ENCODE measurements at places on chromosomes 2 and 18.

DNA sequence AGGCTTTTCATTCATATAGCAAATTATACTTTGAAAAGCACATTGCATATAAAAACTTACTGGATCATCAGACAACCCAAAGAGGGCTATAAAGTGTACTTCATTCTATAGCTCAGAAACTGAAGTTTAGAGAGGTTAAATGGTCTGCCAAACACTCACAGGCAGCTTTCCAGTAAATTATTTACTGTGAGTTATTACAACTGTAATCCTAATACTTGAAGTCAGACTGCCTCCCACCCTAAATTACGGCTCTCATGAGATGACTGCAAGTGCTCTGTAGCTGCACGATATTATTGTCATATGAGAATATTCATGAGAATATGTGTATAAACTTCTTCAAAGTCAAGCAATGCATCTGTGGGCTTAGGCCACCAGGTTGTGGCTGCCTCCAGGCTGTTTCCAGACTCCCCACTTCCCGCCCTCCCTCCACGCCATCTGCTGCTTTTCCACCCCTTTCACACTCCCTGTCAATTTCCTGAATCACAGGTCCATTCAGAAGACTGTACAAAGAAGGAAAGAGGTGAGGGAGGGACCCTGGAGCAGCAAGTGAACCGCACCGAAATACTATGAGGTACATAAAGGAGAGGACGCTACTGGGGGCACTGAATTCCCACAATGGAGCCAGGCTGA is 111.1 kb upstream of the SPOPL start:
- no peak overlapping the region for H3K4me3 ChIP-seq
- no peak for DNase-seq
- H3K4me1 ChIP-seq = no peaks in the 10 kb centered on the region
- H3K27ac ChIP-seq = no peak overlapping the region
- H3K36me3 ChIP-seq = no peaks in the 10 kb centered on the region

DNA sequence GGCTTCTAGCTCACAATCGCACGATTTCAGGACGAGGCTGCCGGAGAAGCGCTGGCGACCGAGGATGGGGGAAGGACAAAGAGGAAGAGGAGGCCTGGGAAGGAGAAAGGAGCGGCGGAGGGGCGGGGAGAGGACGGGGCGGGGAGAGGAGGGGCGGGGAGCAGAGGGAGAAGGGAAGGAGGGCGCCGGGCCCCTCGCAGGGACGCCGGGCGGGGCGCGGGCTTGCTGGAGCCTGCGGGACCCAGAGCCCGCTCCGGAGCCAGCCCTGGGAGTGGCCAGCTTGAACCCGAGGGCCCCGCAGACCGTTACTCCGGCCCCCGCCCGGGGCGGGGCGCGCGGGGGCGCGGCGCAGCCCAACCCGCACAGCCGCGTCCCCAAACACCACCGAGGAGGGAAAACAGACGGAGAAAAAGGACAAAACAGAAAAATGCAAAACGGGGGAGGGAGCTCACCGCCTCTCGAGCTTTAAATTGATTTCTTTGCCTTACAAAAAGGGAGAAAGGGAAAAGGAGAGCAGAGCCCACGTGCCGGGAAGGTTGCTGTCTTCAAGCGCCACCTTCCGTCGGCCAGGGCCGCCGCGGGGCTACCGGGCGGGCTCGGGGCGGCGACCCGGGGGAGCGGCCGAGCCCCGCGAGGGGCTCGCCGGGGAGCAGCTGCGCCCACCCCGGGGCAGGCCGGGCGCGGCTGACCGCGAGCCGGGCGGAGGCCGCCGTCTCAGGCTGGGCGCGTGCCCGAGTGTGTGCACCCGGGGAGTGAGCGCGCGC is 781 bp upstream of the SOX11 start:
- peaks cover 68% of the 10 kb centered on the region for H3K27me3 ChIP-seq
- no peak for DNase-seq
- H3K27ac ChIP-seq = no peak overlapping the region
- H3K4me3 ChIP-seq = peak overlapping the region; percentile 53

DNA sequence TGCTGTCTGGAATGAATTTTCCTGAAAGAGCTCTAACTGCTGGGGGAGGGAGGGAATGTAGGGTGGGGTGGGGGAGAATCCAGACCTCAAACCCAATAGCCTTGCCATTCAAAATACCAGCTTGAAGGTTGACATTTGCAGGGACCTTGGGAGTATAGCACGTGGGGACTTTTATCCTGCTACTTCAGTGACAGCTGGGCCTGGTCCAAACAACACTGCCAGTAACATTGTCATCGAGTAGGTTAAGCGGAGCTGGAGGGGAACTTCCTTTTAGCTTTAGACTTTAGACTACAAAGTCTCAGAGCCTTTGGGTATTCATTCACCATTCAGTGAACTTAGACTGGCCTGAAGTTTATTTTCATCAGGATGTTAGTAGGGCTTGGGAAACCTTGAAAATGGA is 248.7 kb downstream of the MEIS1 start:
- H3K4me3 ChIP-seq = no peak overlapping the region
- H3K27ac ChIP-seq = no peak overlapping the region
- no peak for DNase-seq
- H3K4me1 ChIP-seq = no peaks in the 10 kb centered on the region

DNA sequence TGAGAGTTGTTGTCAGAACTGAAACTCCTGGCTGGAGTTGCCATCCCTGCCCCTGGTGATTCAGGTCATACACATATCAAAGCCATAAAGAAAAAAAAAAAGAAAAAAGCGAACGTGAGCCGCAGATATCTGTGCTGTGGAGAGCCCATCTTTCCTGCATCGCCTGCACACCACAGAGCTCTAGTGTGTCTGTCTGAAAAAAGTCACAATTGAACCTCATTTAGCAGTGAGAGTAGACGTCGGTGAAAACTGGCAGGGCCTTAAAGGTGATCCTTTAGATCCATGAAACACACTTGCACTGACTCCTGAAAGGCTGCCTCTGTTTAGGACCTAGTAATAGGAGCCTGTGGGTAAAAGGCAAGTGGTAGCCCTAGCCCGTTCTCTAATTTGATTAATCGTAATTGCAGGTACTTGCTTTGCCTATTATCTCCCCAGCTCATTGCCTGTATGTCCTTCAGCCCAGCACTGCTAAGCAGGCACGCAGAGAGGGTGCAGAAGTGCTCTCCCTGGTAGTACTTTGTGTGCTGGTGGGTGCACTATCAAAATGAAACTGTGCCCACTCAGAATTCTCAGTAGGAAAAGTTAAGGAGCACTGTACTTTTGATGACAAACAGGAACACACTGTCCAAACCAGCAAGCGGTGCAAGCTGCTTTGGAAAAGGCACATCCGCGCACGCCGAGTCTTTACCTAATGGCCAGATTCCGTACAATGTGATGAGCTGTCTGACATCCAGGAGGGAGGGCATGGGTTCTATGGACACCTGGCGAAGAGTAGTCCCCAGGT is 103.5 kb upstream of the ASB18 start:
- no peaks in the 10 kb centered on the region for H3K36me3 ChIP-seq
- DNase-seq = no peak
- peaks cover 28% of the 10 kb centered on the region for H3K27me3 ChIP-seq
- H3K4me3 ChIP-seq = peak overlapping the region; percentile 64

GRCh38 chr2:78535395-78535794 is 490.1 kb upstream of the REG3G start:
- no peak overlapping the region for H3K27ac ChIP-seq
- no peak overlapping the region for H3K4me3 ChIP-seq
- no peaks in the 10 kb centered on the region for H3K36me3 ChIP-seq
- no peaks in the 10 kb centered on the region for H3K4me1 ChIP-seq
- DNase-seq = no peak
- no peaks in the 10 kb centered on the region for H3K27me3 ChIP-seq

- H3K27ac ChIP-seq = peak overlapping the region; percentile 55
- DNase-seq = no peak
- H3K4me3 ChIP-seq = no peak overlapping the region
- peaks cover 4% of the 10 kb centered on the region for H3K36me3 ChIP-seq
Measured at GRCh38 chr18:77086656-77087392, 45.8 kb downstream of the MBP start.

DNA sequence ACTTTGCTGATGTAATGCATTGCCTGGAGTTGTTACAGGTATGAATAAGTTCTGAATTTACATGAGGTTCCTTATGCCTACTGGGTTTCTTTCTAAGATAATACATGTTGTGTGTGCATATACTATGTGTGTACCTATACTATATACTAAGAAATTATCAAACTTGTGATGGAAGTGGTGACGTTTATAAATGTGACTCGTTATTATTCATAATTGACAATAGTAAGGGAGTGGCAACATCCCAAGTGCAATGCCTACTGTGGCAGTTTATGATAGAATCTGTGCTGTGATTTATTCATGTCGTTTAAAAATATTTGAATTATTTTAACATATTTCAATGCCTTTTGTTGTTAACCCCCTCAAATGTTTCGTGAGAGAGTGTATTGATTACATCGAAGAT is 29.9 kb downstream of the MYOM1 start:
- H3K4me1 ChIP-seq = no peaks in the 10 kb centered on the region
- H3K36me3 ChIP-seq = peaks cover 59% of the 10 kb centered on the region
- no peaks in the 10 kb centered on the region for H3K27me3 ChIP-seq
- no peak overlapping the region for H3K4me3 ChIP-seq
- no peak overlapping the region for H3K27ac ChIP-seq
